ENCODE measurements at places on chromosomes 12 and 14.

- no peak for DNase-seq
These were observed 553.1 kb upstream of the FLRT2 start for GRCh38 chr14:84976805-84977204.

- DNase-seq, result no peak
These were observed 250.4 kb downstream of the TMTC2 start for GRCh38 chr12:82937151-82937550.

- DNase-seq, result peak; percentile 72
These were observed 14.5 kb downstream of the OAS2 start for GRCh38 chr12:112992541-112993398.

DNA sequence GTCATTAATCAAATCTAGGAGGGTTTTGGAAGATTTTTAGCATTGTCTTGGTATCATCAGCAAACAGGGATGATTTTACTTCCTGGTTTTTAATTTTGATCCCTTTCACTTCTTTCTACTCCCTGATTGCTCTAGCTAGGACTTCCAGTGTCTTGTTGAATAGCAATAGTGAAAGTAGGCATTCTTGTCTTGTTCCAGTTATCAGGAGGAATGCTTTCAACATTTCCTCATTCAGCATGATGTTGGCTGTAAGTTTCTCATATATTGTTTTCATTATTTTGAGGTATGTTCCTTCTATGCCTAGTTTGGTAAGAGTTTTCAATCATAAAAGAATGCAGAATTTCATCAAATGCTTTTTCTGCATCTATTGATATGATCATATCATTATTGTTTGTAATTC is 244.2 kb upstream of the CLEC14A start:
- no peak for DNase-seq

DNA sequence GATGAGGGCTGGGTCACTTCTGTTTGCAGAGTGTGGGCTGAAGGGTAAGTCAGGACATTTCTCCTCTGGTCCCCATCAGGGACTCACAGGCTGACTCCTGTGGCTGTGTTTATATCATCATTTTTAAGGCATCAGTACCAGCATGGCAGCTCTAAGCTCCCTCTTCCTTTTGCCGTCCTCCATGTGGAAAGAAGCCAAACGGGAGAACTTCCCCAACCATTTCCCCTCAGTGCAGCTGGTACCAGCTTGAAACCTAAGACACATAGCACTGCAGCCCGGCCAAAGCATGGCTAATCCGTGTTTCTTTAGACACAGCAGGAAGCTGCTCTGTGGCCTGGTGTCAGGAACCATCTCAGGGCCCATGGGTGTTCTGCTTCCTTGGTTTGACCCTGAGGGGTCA is 31.9 kb upstream of the ATP2A2 start:
- DNase-seq, result no peak

DNA sequence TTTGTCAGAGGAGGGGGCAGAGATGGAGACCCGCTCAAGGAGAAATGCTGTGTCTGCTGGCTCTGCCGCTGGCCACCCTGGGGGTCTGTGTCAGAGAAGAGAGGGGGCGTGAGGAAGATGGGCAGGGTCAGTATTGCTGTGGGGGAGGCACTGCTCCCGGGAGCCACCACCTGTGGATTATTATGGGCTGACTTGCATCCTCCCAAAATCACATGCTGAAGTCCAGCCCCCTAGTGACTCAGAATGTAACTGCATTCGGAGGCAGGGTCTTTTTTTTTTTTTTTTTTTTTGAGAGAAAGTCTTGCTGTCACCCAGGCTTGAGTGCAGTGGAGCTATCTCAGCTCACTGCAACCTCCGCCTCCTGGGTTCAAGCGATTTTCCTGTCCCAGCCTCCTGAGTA is 12.3 kb downstream of the ABCD4 start:
- DNase-seq, result peak; percentile 22

- no peak for DNase-seq
These were observed 679.5 kb downstream of the C12orf50 start for GRCh38 chr12:87349681-87350080.

GRCh38 chr12:113347-113746 is 46.8 kb downstream of the IQSEC3 start:
- DNase-seq, result peak; percentile 47

DNA sequence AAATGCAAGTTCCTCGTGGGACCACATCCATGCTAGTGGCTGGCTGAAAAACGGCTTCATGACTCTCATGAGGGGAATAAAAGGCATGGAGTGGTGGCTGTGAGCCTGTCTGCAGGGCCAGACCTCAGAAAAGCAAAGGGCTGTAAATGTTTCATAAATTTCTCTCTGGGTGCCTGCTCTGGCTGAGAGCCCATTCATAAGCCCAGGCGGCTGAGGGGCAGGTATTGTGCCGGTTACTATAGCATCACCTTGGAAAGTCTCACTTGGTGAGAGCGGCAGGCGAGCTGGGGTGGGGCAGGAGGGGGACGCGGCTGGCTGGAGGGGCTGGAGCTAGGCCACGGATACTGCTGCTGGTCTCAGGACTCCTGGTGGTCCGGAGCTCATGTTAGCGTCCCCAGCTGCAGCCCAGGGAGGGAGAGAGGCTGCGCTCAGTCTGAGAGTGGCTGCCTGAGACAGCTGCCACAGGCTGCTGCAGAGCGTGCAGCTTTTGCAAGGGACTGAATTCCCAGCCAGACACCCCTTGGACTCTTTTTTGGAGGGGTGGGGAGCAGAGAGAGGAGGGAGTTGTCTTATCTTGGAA is at the start of gene SLC17A8:
Gene SLC17A8 (plus strand): TSS at position 431 of the 580 bp plus-strand sequence. CDS start 318 bp downstream, outside the sequence.
- peak; percentile 25 for DNase-seq

GRCh38 chr14:88296351-88296750 is 26.7 kb downstream of the KCNK10 start:
- DNase-seq, result no peak

DNA sequence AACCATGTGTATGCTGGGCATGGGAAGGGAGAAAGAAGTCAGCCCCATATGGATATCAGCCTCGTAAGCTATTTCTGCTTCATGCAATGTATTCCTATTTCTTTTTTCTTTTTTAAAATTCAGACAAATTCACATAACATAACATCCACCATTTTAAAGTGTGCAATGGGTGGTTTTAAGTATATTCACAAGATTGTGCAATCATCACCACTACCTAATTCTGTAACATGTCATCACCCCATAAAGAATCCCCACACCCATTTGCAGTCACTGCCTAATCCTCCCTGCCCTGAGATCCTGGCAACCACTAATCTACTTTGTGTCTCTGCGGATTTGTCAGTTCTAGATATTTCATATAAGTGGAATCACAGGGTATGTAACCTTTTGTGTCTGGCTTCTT is 9.5 kb downstream of the POMT2 start:
- no peak for DNase-seq

GRCh38 chr14:22200977-22201605 is 387.9 kb downstream of the DAD1 start:
- DNase-seq, result peak; percentile 79

DNA sequence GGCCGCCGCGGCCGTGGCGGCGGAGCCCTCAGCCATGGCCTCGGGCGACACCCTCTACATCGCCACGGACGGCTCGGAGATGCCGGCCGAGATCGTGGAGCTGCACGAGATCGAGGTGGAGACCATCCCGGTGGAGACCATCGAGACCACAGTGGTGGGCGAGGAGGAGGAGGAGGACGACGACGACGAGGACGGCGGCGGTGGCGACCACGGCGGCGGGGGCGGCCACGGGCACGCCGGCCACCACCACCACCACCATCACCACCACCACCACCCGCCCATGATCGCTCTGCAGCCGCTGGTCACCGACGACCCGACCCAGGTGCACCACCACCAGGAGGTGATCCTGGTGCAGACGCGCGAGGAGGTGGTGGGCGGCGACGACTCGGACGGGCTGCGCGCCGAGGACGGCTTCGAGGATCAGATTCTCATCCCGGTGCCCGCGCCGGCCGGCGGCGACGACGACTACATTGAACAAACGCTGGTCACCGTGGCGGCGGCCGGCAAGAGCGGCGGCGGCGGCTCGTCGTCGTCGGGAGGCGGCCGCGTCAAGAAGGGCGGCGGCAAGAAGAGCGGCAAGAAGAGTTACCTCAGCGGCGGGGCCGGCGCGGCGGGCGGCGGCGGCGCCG is 381 bp downstream of the YY1 start:
- DNase-seq, result no peak

DNA sequence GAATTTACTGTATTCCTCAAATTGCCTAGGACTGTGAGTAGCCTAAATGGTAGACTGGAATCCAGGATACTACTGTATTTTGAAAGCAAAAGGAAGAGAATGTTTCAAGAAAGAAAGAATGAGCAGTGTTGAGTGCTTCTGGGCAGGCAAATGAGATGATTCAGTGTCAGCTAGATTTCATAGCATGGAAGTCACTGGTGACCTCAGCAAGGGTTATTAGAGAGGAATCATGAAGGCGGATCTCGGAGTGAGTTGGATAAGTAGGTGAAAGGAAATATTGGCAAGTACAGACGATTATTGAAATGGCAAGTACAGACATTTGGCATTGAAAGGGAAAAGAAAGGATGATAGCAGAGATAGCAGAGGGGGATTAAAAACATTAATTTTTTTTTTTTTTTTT is 27.1 kb downstream of the VRK1 start:
- peak; percentile 73 for DNase-seq

GRCh38 chr14:54975856-54976255 is 51.0 kb downstream of the WDHD1 start:
- DNase-seq, result no peak

GRCh38 chr12:28802706-28803438 is 346.2 kb upstream of the FAR2 start:
- no peak for DNase-seq

GRCh38 chr14:66070542-66071319 is 415.4 kb upstream of the CCDC196 start:
- peak; percentile 40 for DNase-seq

- no peak for DNase-seq
These were observed 35.5 kb downstream of the GPHB5 start for GRCh38 chr14:63282997-63283883.

- DNase-seq, result peak; percentile 20
These were observed 1.7 kb downstream of the LMBR1L start for GRCh38 chr12:49108958-49109404.

GRCh38 chr12:15987696-15988095 is 76.6 kb downstream of the DERA start:
- DNase-seq, result no peak

GRCh38 chr14:53630336-53630735 is 326.3 kb downstream of the BMP4 start:
- DNase-seq, result no peak

DNA sequence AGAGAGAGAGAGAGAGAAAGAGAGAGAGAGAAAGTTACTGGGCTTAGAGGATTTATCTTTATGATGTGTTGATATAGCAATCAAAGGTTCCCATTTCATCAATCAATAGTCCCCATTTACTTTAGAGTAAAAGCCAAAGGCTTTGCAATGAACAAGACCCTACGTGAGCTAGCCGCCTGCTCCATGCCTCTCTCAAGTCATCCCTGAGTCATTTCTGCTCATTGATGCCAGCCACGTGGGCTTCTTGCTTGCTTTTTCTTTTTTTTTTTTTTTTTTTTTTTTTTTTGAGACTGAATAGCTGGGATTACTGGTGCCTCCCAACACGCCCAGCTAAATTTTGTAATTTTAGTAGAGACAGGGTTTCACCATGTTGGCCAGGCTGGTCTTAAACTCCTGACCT is 70.9 kb downstream of the GPR135 start:
- no peak for DNase-seq

- DNase-seq, result no peak
These were observed 115.9 kb downstream of the DERA start for GRCh38 chr12:16027002-16027401.

GRCh38 chr12:5996459-5996858 is 51.4 kb upstream of the ANO2 start:
- no peak for DNase-seq

- peak; percentile 84 for DNase-seq
These were observed 62.9 kb downstream of the GLRX5 start for GRCh38 chr14:95597784-95598211.

DNA sequence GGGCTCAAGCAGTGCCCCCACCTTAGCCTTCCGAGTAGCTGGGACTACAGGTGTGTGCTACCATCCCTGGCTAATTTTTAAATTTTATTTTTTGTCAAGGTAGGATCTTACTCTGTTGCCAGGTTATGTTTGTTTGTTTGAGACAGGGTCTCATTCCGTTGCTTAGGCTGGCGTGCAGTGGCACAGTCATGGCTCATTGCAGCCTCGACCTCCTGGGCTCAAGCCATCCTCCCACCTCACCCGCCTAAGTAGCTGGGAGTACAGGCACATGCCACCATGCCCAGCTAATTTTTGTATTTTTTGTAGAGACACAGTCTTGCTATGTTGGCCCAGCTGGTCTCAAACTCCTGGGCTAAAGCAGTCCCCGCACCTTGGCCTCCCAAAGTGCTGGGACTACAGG is 83.3 kb upstream of the KCNH3 start:
- DNase-seq, result peak; percentile 12

- no peak for DNase-seq
These were observed 73.2 kb downstream of the SLC2A13 start for GRCh38 chr12:40032433-40033241.

GRCh38 chr12:125143491-125143890 is 78.3 kb downstream of the AACS start:
- no peak for DNase-seq

GRCh38 chr14:50813544-50813863 is 17.5 kb downstream of the NIN start:
- no peak for DNase-seq

GRCh38 chr12:39923364-39923763 is 182.5 kb downstream of the SLC2A13 start:
- DNase-seq, result no peak

DNA sequence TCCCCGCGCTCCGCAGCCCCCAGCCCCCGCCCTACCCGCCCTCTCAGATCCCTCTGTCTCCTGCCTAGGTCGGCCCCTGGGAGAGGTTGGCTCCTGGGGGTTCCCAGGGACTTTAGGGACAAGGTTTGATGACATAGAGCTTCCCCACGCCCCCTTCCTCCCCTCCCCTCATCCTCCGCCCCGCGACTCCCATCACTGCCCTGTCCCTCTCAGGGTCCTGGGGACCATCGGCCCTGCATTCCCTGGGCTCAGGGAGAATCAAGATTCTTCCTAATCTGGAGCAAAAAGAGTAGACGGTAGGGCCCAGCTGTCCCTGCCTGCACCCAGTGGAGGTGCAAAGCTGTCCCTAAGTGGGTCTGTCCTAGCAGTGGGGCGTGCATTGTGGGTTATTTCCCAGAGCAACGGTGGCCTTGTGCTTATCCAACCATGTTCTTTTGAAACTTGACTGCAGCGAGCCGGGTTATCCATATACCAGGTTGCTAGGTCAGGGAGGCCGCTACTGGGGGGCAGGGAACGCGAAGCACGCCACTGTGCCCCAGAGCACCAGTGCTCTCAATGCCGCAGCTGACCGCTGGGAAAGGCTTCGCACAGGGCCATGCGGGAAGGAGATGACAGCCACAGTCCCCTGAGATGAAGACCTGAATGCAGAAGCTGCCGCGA is 124.4 kb upstream of the PRMT8 start:
- peak; percentile 74 for DNase-seq

- DNase-seq, result no peak
These were observed 3.0 kb upstream of the PIANP start for GRCh38 chr12:6703631-6704030.

GRCh38 chr12:30902596-30902995 is 24.0 kb upstream of the TSPAN11 start:
- DNase-seq, result no peak

DNA sequence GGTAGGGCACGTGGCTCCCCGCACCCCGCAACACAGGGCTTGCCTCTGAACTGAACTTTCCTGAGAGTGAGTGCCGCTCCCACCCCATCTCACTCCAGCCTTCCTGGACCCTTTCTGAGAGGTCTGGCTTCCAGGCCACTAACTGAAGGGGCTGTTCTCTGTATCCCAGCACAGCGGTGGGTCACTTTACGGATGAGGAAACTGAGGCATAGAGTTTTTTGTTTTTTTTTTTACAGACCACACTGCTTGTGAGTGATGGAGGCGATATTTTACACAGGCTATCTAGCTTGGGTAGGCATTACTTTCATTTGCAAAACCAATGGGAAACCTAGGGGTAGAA is 1.2 kb upstream of the TGFB3 start:
- DNase-seq, result no peak

GRCh38 chr14:36713960-36714703 is 52.5 kb downstream of the PAX9 start:
- no peak for DNase-seq
